Activated naive CD8-positive, alpha-beta T cell treated with anti-CD3 and anti-CD28 coated beads, Interleukin-2, amount 10 ng/mL, durations not matched to agents 7 days and 5 days (primary cell): ENCODE measurements at places on chromosomes 7 and 10. TPM values are rescaled to one million over a fixed set of nuclear protein-coding genes. Genes with fewer than 3 reads are reported as not detected.

GRCh38 chr10:44425466-44425865, 40.6 kb upstream of the CXCL12 start:
- no peak for DNase-seq

- DNase-seq: no peak
These were observed 22.2 kb downstream of the ZDHHC16 start for GRCh38 chr10:97468162-97468561.

DNA sequence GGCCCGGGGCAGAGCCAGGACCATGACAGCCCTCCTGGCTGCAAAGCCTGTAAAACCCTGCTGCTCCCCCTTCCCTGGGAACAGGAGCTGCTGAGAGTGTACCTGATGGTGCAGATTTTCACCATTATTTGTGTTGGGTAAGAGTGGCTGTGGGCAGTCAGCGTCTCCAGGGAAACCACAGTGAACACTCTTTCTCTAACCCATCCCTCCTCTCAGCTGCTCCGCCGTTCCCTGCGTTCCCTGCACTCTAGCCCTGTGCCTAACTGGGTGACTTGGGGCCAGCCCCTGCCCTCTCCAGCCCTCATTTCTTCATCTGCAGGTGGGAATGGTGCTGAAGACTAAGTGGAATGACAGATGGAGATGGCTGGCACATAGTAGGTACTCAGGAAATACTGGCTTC, 75.9 kb upstream of the PCBD1 start:
- DNase-seq: no peak

Gene TAC1
- total RNA-seq: not detected

Gene HOXA1
- total RNA-seq: 1.0 TPM

DNA sequence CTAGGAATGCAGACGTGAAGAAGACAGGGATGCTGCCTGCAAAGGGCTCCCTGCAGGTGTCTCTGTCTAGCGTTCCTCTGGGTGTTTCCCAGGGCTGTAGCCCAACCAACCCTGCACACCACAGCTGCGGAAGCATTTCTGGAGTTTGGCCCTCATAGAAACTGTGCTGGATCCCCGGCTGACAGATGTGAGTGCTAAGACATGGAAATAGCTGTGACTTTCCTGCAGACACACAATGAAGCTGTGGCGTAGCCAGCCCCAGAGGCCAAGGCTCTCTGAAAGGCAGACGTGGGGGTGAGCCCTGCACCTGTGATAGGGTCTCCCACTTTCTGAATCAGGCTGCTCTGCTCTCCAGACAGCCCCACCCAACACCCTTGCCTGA, 44.8 kb downstream of the ADCYAP1R1 start:
- DNase-seq: no peak

Gene TCAF2
- total RNA-seq: 20.9 TPM

Gene PAX4
- total RNA-seq: not detected

DNA sequence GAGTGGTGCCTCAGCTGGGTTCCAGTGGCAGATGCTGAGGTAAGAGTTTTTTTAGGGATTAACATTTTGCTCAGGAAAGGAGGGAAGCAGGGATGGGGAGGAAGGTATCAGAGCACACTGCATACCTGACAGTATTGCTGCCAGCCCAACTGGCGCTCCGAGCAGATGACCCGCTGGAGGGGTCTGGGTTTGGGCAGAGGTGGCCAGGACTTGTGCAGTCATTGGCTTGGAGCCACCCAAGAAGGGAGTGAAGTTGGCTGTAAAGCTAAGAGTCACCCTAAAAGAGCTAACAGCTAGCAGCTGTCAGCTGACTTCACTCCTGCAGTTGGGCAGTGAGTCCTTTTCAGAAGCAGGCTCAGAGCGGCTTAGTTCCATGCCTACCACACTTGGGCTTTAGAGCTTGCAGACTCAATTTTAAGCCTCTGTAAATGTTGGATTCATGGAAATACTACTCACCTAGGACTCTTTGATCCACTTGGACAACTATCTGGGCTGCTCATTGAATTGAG, 5.8 kb upstream of the ARHGAP22 start:
- DNase-seq: no peak
